T follicular helper cell (primary cell): ENCODE measurements at places on chromosomes 16 and 17.

- no peak for DNase-seq
Observed at GRCh38 chr17:30132615-30133014, 16.0 kb downstream of the NSRP1 start.

DNA sequence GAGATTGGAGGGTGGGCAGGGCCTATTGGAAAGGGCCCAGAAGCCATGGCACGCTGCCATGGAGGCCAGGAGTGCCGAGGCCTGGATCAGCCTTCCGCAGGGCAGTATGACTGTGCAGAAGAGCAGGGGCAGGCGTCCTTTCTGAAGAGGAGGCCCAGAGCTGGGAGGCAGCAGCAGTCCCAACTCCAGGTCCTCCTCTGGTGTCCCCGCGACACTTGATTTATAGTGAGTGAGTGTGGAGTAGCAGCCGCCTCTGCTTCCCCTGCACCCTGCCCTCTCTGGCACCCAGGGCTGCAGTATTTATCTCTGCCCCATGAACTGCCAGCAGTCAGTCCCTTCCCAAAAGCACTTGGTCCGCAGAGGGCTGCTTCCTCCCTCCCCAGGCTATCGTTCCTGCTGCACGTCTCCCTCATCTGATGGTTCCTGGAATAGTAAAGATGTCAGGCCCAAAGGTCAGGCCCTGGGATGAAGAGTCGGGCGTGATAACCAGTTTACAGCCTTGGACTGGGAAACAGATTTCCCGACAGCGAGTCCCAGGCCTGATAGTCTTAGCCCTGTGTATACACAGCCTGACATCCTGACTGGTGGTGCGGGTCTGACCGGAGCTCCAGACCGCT lies 32.9 kb downstream of the PGS1 start:
- DNase-seq, result no peak

- DNase-seq, result no peak
Observed at GRCh38 chr17:76087531-76087930, 8.5 kb downstream of the ZACN start.

- DNase-seq, result no peak
Observed at GRCh38 chr16:84599521-84600202, 18.2 kb downstream of the COTL1 start.

- DNase-seq, result no peak
Observed at GRCh38 chr16:11100239-11100750, 155.7 kb downstream of the SOCS1 start.

- DNase-seq, result peak; percentile 66
Observed at GRCh38 chr17:7237761-7238419, 1.4 kb downstream of the PHF23 start.

DNA sequence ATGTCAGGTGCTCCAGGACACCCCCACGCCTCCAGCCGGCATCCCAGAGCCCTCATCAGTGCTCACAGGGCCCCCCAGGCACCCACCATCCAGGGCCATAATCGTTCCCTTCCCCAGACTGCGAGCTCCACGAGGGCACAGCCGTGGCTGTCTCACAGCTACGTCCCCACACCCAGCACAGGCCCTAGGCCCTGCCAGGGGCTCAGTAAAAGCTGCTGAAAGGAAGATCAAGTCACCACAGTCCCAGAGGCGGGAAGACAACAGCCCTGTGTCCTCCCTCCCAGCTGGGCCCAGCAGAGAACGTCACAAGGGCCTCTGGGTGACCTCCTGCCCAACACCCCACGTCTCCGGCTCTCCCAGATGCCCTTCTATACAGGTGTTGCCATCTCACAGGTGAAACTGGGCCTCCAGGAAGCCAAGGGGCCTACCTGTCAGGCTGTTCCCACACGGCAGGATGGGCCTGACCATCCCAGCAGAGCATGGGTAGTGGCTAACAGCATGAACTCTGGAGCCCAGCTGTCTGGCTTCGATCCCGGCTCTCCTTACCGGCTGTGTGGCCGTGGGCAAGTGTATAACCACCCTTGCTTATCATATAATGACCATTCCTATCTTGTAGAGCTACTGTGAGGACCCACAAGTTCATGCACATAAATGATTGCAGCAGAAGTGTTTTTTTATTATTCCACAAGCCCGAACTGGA lies 17.9 kb downstream of the ARL2BP start:
- no peak for DNase-seq

DNA sequence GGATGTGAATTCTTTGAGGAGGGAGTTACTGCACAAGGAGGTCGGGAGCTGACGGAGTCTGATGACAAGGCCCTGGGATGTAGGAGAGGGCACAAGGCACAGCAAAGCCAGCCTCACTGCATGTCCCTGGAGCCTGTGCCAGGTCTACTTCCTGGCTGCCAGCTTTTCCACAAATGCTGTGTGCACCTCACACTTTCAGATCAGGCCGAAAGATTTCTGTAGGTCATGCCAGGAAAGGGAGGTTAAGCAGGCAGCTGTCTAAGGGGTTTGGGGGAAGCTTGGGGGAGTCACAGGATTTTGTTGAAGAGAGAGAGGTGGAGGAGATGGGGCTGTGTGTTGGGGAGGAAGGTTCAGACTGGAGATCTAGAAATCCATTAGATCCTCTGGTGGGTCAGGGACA lies 792.5 kb downstream of the KCNJ18 start:
- no peak for DNase-seq
